ENCODE measurements at places on chromosomes 6 and 20. TPM values are rescaled to one million over a fixed set of nuclear protein-coding genes. Genes with fewer than 3 reads are reported as not detected.

GRCh38 chr20:32359633-32360332 is 1.7 kb downstream of the ASXL1 start:
- DNase-seq: no peak

Gene TMEM74B
- not detected for total RNA-seq

GRCh38 chr20:61760321-61760720 is 305.4 kb downstream of the TAF4 start:
- no peak for DNase-seq

DNA sequence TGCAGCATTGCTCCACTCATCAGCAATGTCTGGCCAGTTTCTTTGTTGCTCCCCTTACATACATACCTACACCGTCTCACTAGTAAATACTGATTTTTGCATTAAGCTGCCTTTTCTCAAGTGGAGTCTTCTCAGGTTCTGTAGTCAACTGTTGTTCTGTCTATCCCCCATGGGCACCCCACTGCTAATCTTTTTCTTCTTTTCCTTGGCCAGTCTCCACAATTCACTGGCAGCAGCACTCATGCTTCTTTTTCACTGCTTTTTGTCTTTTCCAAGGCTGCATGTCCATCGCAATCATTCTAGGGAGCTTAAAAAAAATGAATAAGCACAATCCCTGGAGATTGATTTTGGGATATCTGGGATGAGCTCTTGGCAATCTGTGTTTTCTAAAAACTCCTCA is 10.3 kb upstream of the ERVFRD-1 start:
- no peak for DNase-seq

- no peak for DNase-seq
Observed at GRCh38 chr6:145699462-145699861, 35.9 kb downstream of the EPM2A start.

Gene TFAP2A
- 0.40 TPM for total RNA-seq

Gene SEL1L2
- total RNA-seq: not detected

Gene LSM14B
- total RNA-seq: 34.1 TPM

GRCh38 chr6:134458857-134459657 is 141.1 kb upstream of the SGK1 start:
- no peak for DNase-seq

Gene SAMD5
- total RNA-seq: not detected

- DNase-seq: no peak
Observed at GRCh38 chr6:148851683-148852556, 105.1 kb downstream of the UST start.

DNA sequence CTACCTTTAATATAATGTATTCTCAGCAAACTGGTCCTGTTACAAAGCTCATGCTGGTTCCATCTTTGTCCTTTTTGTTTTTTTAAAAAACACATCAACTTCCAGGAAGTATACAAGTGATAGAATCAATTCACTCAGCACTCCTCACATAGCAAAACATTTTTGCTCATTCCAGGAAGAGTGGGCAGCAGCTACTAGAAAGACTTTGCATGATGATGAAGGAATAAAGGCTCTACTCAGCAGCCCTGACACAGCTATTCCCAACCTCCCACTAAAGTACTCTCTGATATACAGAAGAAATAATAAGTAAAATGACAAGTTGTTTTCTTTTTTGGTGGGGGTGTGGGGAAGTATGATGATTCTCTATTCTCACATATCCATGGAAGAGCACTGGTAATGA is 61.2 kb downstream of the RGS17 start:
- DNase-seq: no peak

Gene SCRT2
- not detected for total RNA-seq

DNA sequence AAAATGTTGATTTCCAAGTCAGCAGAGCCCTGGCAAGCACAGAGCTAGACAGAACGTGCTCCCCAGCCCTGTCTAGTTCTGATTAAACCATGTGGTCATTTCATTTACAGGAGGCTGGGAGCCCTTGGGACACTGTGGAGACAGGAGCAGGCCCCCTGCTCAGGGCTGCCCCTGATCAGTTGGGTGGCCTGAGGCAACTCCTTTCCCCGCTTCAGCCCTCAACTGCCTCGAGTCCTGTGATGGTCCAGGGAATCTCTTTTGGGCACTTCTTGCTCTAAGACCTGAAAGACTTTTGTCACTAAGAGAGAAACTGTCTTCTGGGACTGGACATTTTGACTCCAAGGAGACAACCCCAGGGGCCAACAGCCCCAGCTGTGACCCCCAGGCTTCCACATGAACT is 13.5 kb downstream of the DYNLRB1 start:
- DNase-seq: no peak

- DNase-seq: peak; percentile 3
Observed at GRCh38 chr20:62164879-62165761, 17.7 kb upstream of the MTG2 start.

DNA sequence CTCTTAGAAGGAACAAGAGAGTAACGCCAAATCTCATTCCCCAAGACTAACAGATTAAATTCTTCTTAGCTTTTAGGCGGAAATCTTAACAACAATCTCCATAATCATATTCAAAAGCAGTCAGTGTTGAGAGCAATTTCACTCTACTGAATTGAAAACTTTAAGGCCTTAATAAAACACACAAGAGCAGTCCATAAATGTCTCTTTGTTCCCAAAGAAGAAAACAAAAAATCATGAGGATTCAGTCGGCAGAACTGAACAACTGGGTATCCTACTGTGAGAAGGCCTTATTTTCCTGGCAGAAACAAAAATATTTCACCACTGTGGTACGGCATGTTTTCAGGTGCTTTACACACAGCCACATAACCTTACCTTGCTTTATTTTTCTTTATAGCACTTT is 14.4 kb downstream of the ABHD12 start:
- no peak for DNase-seq

DNA sequence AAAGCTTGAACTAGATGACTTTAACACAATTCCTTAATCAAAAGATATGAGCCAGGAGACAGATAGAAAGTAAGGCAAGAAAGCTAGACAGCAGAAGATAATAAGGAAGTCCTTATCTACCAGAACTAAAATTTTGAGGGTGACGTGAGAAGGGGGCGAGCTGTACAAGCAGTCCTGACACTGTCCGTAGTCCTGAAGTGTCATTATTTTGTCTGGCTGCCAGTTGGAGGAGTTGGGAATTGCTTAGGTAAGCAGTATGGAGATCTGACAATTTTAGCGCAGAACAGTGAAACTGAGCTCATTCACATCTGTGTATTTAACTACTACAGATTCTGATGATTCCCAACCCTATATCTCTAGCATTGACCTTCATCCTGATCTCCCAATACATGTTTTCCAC is 25.8 kb upstream of the CEP85L start:
- DNase-seq: no peak

Gene CRYBG1
- 62.4 TPM for total RNA-seq

GRCh38 chr6:166369782-166370181 is 13.0 kb downstream of the MPC1 start:
- no peak for DNase-seq

GRCh38 chr6:144104898-144105487 is 9.6 kb upstream of the SF3B5 start:
- no peak for DNase-seq

Gene BTN1A1
- total RNA-seq: not detected

GRCh38 chr6:101396548-101397173 is 3.2 kb downstream of the GRIK2 start:
- no peak for DNase-seq

DNA sequence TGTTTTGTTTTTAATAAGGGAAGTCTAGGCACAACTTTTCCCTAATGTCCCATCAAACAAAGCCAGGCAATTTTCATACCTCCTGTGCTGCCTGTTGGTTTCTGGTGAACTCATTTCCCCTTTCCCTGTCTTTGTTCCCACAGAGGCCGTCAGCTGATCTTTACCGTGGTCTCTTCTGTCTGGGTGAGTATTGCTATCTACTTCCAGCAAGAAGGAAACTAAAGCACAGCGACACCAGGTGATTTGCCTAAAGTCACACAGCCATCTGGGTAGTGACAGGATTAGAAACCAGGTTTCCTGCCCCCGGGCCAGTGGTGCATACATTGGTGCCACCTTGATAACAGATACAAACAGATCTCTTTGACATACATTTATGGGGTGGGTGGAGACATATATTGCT is 59.6 kb downstream of the RAB44 start:
- DNase-seq: no peak

- no peak for DNase-seq
Observed at GRCh38 chr6:136051140-136051775, 198.9 kb downstream of the MTFR2 start.

Gene SLC9A8
- 44.8 TPM for total RNA-seq

Gene PTK7
- 1.6 TPM for total RNA-seq

Gene ID4
- not detected for total RNA-seq

Gene TPD52L1
- total RNA-seq: not detected

Gene SLC22A3
- total RNA-seq: not detected

Gene CHMP4B
- total RNA-seq: 48.6 TPM

DNA sequence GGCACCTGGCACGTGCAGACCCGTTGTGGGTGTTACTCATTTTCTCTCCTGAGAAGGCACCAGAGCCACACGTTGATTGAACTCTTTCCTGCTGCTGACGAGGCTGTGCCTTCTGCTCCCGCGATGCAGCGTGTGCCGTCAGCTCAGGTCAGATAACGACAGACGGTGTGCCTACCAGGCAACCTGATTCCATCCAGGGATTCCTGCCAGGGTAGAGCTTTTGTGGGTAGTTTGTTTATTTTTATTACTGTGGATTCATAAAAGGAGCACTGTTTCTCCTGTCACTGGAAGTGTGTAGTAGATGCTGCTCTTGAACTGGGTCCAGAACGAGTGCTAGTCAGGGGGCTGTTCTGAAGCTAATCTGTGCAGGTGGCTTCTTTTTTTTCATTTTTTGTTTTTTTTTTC is 20.7 kb downstream of the PRPF6 start:
- DNase-seq: no peak

- no peak for DNase-seq
Observed at GRCh38 chr6:85389151-85389797, 60.6 kb upstream of the NT5E start.

DNA sequence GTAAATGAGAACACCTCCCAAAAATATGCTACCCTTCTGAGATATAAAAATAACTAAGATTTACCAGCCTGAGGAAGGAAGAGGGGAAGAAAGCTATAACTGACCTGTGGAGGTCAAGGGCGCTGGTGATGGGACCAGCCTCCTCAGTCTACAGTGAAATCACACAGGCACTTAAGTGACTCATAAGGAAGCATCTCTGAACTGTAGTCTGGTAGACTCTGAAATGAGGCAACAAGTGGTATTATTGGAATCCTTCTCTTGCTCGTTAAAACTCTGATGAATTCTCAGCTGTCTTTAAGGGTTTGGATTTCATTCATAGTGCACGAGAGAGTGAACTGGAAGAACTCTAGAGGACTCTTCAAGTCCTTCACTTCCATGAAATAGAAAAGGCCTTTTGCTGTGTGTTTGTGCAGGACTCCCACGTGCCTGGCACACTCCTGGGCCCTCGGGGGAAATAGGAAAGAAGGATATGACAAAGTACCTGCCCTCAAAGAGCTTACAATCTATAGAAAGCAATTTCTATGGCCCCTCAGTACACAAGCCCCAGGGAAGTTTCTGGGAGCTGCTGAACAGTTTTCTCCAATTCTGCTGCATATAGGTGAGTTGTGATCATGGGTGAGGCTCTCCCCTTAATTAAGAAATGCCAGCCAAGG is 231.8 kb upstream of the RREB1 start:
- DNase-seq: no peak

Gene RIMS4
- not detected for total RNA-seq

DNA sequence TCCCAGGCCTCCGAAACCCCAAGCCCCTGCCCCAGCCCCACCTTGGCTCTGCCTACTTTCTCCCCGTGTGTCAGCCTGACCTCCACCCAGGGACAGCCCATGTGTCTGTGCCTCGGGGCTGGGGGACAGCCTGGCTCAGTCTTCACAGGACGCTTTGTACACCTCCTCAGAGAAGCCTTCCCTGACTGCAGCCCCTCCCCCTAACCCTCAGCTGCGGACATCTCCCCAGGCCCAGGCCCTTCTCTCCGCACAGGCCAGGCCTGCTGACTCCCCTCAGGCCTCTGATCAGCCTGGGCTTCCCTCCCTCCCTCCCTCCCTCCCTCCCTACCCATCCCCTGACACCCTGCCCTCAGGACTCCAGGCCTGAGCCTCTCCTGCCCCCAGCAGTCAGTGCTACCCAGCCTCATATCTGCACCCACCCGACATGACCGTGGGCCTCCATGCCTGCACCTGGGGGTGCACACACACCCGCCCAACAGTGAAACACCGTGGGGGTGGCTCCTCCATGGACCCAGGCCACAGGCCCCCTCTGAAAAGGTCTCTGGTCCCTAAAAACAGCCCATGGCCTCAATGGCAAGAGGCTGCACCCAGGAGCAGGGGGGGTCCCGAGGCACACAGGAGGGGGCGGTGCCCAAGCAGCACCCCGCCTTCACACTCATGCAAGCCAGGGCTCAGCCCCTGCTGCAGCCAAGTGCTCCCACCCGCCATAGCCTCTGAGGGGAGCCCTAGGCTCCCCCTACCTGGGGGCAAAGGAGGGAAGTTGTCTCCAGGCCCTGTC is 12.9 kb downstream of the LAMA5 start:
- DNase-seq: no peak

Gene SLC35B2
- 14.7 TPM for total RNA-seq

Gene COL21A1
- total RNA-seq: not detected

Gene SLC17A2
- total RNA-seq: not detected

GRCh38 chr6:43298565-43299337 is 691 bp downstream of the SLC22A7 start:
- no peak for DNase-seq

DNA sequence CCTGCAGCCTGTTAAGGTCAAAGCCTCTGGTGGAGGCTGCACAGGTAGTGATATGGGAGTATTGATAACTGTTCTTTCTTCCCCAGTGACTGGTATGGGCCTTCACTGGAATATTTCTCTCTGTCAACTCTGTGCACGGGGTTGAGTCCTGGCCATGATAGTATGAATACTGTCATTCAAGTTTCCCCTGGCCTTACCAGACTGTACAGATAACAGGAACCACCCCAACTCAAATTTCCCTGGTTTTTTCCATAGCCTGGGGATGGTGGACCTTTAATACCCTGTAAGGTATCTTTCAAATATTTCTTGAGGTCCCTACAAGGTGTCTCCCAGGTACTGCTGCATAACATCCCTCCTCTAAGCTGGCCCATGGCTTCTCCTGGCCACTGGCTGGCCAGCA is 51.4 kb upstream of the TNFAIP3 start:
- no peak for DNase-seq

Gene NKX2-4
- not detected for total RNA-seq

Gene ARID1B
- 149 TPM for total RNA-seq

- DNase-seq: peak; percentile 40
Observed at GRCh38 chr6:63636518-63637021, 968 bp downstream of the PHF3 start.

Measured in T-helper 17 cell (primary cell).